Activated CD4-positive, alpha-beta memory T cell treated with anti-CD3 and anti-CD28 coated beads for 36 hours (primary cell): ENCODE measurements at places on chromosomes 4 and X.

DNA sequence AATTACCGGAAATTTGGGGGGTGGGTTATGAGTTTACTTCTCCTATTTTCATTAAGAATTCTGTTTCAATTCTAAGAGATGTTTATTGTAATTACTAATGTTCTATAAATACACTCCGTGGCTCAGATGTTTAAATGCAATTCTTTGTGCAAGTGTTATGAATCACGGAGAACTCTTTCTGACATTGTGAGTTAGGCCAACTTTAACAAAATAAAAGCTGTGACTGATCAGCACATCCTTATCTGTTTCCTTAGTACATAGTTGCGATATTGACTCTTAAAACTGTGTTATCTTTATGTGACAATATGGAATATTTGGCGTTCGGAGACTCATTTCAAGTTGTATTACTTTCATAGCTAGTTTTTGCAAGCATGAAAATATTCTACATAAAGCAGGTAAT is 902 bp downstream of the KLHL4 start:
- no peak for DNase-seq

GRCh38 chr4:163772238-163772637 is 277.7 kb downstream of the TMA16 start:
- no peak for DNase-seq

- DNase-seq = no peak
These were observed 56.9 kb downstream of the NSG1 start for GRCh38 chr4:4443821-4444220.

- no peak for DNase-seq
These were observed 195.3 kb downstream of the KCNIP4 start for GRCh38 chr4:21753084-21753760.

DNA sequence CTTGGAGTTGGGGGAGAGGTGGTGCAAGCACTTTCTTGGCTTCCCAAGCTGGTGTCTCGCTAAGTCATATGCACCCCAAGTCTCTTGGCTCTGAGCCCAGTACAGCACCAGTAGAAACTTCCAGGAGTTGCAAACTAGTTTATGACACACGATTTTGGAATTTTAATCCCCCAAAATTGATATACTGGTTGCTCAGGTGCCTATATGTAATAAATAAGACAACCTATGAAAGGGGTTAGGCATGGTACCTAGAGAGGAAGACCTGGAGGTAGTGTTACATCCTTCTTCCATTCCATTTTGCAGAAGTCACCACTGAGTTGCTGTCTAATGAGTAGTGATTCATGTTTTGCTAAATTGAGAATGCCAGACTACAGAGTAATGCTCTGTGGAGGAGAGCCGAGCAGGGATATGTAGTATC is 4.3 kb upstream of the SLC4A4 start:
- DNase-seq = no peak

GRCh38 chrX:44156726-44157125 is 183.5 kb upstream of the NDP start:
- DNase-seq = no peak

DNA sequence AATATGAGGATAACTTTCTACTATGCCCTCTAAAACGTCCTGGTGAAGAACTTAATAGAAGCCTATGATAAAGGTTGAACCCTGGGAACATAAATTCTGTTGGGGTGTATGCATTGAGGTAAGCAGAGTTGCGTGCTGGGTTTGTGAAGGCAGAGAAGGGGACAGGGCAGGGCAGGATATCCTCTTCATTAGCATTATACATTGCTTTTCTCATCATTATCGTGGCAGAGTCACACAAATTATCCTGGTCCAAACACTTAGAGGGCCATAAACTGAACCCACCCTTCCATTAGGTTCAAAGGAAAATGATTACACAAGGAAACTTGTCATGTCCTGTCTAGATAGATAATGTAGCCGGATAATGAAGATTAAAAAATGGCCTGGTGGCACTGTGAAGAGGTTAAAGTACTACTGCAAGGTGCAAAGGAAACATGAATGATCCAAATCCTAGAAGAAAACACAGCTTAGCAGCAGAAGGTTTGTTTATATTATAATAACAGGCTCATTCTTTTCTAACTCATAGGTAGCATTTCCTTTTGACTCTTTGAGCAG is 189.1 kb downstream of the SPCS3 start:
- DNase-seq = no peak

DNA sequence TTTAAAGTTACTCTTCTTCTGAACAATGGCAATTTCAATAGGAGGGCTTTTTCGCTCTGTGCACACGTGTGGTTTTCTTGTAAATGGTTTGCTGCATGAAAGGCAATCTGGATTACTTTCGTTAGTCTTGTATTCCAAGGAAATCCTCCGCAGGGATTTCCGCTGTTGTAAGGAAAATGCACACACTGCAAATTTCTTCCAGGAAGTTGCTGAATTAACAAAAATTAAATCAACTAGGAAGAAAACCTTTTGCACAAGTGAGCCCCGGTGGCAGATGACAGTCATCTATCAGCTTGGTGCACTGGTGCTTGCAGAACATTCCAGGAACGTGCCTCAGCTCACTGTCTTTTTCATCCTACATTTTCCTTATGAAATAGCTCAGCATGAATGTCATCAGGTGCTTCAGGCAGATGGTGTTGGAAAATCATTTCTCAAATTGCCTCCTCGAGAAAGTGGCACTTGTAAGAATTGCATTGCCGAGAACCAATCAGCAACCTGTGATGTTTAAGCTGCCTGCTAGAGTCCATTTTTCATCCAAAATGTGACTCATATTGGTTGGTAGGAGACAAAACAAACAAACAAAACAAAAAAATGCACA is 272.4 kb upstream of the VCX start:
- DNase-seq = no peak

GRCh38 chrX:18542131-18542530 is 116.7 kb downstream of the CDKL5 start:
- no peak for DNase-seq

DNA sequence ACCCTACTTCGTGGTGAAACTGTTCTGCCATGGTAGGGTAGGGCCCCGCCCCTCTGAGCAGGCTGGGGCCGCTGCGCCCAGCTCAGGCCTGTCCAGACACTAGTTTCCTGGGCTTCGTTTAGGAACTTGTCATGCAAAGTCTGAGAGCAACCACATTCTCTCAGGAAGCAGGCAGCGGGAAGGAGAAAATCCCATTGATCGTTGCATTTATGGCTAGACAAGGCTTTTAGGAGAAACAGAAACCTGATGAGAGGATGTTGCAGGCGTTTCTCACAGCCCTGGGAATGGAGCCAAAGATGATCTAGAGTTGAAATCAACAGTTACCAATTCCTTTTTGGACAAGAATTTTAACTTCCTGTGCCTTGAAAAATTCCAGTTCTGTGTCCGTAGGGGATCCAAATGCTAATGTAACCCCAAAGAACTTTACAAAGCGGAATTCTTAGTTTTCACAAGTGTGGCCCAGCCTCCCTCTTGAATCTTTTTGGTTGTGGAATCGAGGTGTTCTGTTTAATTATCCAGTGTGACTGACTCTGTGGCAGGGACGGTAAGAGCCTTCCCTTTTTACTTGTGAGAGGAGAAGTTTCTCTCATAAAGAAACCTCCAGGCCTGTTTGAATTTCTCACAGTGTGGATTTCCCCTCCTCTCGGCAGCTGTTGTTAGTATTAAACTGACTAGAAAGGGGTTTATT is 4.5 kb upstream of the CXCL9 start:
- DNase-seq = peak; percentile 20

GRCh38 chr4:1874201-1874600 is 3.0 kb downstream of the NSD2 start:
- no peak for DNase-seq

DNA sequence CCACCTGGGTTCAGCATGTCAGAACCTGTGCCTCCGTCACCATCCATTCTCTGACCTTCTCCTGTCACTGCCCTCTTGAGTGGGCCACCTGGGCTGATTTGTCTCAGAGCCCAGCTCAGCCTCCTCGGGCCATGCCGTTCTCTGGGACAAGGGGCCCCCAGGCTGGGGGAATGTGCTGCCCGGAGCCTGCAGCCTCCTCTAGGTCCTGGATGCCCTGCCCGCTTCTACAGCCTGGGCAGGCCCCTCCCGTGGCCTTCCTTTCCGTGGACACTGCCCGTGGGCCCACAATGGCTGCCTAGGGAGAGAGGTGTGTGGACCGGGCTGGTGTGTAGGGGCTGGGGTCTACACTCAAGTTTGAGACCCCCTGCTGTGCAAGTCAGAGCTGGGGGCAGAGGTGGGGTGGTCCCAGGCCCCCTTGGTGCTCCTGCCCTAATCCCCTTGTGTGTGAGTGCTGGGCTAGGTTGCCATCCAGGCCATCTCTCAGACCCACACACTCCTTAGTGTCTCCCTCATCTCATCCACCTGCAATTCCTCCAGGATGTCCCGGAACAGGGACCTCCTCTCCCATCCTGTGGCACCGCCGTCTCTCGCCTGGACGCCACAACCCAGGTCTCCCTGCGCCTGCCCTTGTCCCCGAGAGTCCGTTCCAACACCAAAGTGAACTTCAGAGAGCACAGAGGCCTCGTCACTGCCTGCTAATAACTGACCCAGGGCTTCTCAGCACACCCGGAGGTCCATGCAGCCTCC is 12.4 kb downstream of the PSAPL1 start:
- no peak for DNase-seq

GRCh38 chrX:96729053-96729452 is 44.4 kb downstream of the DIAPH2 start:
- DNase-seq = no peak

DNA sequence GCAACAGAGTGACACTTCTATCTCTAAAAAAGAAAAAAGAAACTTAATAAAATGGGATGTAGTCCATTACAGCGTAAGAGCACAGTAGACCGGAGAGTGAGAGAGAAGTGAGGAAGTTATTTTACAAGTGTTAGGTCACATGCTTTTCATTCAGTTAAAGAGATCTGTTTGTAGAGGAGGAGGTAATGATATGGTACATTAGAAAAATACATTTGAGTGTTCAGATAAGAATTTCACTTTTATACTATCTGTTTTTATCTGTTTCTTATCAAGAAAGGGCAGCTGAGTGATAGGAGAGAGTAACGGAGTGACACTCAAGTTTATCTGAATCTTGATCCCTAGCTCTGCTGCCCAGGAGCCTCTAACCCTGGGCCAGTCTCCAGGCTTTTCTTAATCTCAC is 38.9 kb downstream of the FNIP2 start:
- no peak for DNase-seq

DNA sequence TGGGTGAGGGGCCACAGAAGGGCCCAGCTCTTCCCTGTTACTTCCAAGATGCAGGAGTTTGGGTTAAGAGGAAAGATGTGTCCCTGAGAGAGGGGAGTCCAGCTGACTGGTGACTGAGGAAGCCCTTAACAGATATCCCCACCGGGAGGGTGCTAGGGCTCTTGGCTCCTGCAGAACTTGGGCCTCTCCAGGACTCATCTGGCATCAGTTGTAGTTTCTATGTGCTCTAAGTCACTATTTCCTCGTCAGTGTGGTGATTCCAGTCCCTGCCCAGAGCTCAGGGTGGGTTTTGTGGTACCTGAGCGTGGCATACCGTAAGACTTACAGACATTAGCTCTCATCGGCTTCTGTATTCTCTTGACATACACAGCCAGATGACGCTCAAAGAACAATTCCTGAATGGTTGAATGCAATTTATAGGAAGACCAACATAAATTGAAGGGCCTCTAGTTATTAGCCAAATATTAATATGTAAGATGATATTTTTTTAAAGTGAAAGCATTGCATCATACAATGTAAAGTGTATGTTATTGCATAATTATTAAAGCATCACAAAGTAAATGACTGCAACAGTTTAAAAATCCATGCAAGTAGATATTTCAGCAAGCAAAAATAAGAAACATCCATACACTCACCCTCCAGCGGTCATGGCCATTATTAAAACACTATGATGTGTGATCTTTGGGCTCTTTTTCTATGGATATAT is 195.5 kb downstream of the PTTG2 start:
- peak; percentile 15 for DNase-seq

- no peak for DNase-seq
These were observed 74.2 kb downstream of the SMARCA5 start for GRCh38 chr4:143587703-143588102.

DNA sequence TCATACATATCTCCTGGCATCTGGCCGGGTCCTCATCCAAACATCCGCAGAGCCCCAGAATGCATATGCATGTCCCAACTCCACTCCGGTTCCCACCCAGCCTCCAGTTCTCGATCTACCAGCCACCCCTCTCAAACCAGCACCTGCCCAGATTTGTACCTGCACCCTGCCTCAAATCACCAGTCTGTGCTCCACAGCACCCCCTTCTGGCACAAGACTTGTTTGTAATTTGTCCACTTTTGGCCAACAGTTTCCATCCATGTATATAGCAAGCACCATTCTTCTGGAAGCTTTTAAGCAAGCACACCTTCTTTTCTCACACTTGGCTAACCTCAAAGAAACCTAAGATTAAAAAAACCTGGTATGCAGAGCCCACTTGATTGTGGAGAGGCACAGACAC is 644.1 kb downstream of the MID1IP1 start:
- peak; percentile 68 for DNase-seq

DNA sequence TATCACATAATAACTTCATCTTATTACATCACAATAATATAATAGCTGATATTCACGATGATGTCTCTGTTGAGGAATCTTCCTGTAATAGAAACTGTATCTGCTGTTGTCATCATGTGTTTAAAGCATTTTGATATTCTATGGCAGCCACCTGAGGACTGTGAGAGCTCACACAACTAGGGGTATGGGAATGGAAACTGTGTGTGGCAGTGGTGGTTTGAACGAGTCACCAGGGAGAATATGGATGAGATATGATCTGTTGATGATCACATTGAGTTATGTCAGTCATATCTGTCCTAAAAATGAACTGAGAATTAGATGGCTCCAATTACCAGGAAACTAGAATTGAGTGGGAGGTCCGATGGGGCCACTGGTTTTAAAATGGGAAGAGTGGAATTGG is 169.6 kb downstream of the MID1IP1 start:
- DNase-seq = peak; percentile 48

DNA sequence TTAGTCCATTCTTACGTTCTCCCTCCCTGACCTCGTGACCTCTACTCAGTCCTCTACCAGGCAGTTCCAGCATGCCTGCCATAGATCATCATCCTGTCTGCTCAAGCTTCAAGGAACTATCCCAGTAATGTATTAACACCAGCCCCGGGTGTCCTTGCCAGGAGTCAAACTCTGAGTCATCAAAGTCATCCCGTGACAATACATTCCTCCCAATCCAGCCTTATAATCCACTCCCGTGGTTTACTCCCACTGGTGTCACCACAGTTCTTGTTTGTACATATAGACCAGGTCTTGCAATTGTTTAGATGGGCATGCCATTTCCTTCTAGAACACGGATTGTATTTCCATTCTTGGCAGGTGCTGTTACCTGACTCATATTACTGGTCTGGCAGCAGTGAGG is 68.7 kb upstream of the TAB3 start:
- DNase-seq = no peak

DNA sequence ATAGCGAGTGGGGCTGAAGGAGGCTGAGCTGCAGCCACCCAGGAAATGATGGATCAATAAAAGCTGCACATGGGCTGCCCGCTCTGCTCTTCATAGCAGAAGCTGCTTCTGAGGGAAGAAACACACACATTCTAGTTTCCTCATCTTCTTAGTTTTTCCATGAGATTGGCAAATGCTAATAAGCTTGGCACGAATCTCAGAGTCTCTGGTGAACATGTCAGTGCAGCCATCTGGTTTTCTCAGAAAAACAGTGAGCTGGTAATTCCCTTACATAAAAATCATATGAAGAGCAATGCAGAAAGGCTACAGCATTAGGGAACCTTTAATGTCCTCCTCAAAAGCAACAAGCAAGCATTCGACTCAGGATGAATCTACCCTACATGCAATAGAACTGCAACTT is 69.9 kb downstream of the GATB start:
- no peak for DNase-seq

- no peak for DNase-seq
These were observed 31.8 kb downstream of the OCIAD1 start for GRCh38 chr4:48862661-48863060.
